Ascending aorta (tissue), 2 donors: ENCODE measurements at places on chromosomes 12 and 14. TPM values are rescaled to one million over a fixed set of nuclear protein-coding genes. Genes with fewer than 3 reads are reported as not detected.

RNU7-1 gene
- total RNA-seq: not detected

ACOT4 gene
- total RNA-seq: 1.9 TPM

FNTB gene
- total RNA-seq: 13.9 TPM

DNA sequence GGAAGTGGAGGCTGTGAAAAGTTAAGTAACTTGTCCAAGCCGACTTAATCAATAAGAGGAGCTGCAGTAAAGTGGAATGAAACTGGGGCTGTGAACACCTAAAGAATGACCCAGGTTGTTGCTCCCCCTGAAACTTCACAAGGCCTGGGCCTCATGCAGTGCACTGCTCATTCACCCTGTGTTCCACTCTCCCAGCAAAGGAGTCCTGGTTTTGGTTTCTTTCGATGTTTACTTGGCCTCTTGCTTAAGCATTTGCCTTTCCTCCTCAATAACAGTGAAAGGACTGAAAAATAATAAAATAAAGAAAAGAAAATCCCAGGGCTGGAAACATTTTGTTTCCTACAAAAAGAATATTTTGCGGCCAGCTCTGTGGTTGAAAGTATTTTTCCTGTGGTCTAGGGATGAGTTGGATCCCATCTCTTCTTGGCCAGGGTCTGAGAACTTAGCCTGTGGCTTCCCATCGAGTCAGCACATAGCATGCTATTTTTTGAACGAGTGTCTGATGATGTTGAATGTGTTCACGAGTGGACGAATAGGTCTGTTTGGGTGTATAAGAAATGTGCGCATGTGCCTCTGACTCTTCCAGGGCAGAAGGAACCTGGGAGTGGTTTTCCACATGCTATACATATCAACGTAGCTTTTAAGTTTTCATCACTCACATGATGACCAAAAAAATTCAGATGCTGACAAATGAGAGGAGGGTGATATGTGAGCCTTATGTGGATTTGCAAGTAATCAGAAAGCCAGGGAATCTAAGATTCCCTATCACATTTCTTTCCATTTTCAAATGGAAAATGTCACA, 349.8 kb downstream of the ZFP36L1 start:
- H3K4me3 ChIP-seq: no peak overlapping the region
- H3K36me3 ChIP-seq: no peaks in the 10 kb centered on the region
- no peak for DNase-seq
- peaks cover 9% of the 10 kb centered on the region for H3K4me1 ChIP-seq
- no peaks in the 10 kb centered on the region for H3K27me3 ChIP-seq

GRCh38 chr12:90741611-90742010, 213.4 kb downstream of the CCER1 start:
- H3K36me3 ChIP-seq: no peaks in the 10 kb centered on the region
- no peak overlapping the region for H3K27ac ChIP-seq
- H3K4me3 ChIP-seq: no peak overlapping the region

DNA sequence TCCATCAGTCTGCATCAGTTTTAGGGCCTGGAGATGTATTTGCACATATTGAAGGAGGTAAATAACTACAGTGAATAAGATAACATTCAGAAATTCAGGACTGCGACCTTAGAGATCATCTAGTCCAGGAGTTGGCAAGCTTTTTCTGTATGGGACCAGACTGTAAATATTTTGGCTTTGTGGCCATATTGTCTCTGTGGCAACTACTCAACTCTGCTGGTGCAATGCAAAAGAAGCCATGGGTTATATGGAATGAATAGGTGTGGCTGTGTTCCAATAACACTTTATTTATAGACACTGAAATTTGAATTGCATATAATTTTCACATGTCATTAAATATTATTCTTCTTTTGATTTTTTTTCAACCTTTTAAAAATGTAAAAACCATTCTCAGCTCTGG, 156.6 kb downstream of the METTL25 start:
- no peaks in the 10 kb centered on the region for H3K4me1 ChIP-seq
- no peak overlapping the region for H3K4me3 ChIP-seq
- H3K27me3 ChIP-seq: no peaks in the 10 kb centered on the region
- no peak overlapping the region for H3K27ac ChIP-seq
- H3K36me3 ChIP-seq: no peaks in the 10 kb centered on the region

GRCh38 chr12:3249081-3249800, 172.1 kb downstream of the TSPAN9 start:
- no peaks in the 10 kb centered on the region for H3K27me3 ChIP-seq
- H3K4me3 ChIP-seq: no peak overlapping the region
- peak overlapping the region; percentile 86 for H3K27ac ChIP-seq
- no peaks in the 10 kb centered on the region for H3K36me3 ChIP-seq
- peaks cover 34% of the 10 kb centered on the region for H3K4me1 ChIP-seq

PTPRO gene
- 0.11 TPM for total RNA-seq

- H3K27me3 ChIP-seq: no peaks in the 10 kb centered on the region
- no peaks in the 10 kb centered on the region for H3K4me1 ChIP-seq
- no peak overlapping the region for H3K4me3 ChIP-seq
- H3K27ac ChIP-seq: no peak overlapping the region
- no peaks in the 10 kb centered on the region for H3K36me3 ChIP-seq
- DNase-seq: no peak
Observed at GRCh38 chr12:44582521-44582920, 293.6 kb downstream of the NELL2 start.

GRCh38 chr12:15797818-15798217, 8.6 kb upstream of the EPS8 start:
- H3K27me3 ChIP-seq: no peaks in the 10 kb centered on the region
- peaks cover 2% of the 10 kb centered on the region for H3K4me1 ChIP-seq
- H3K4me3 ChIP-seq: no peak overlapping the region
- no peaks in the 10 kb centered on the region for H3K36me3 ChIP-seq
